NCI-H1694 treated with DMSO at 0.1 percent for 48 hours (cell line): ENCODE measurements at places on chromosomes 1 and 21.

DNA sequence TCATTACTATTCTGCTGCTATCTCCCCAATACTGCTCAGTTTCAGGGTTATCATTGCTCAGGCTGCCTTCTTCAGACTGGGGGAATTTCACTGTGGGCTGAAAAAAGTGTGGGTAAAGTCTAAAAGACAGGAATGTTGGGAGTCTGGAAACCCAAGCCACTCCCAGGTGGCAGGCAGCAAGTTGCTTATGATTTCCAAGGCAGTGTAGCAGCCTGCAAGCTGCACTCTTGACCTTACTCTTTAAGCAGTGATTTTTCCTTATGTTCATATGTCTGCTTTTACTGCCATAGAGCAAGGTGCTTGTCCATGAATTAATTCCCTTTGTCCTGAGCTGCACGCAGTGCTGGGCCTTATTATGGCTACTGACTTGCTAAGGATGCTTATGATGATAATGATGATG is 53.1 kb downstream of the PHC2 start:
- DNase-seq, result no peak

GRCh38 chr21:25689226-25689625 is 45.5 kb downstream of the ATP5PF start:
- no peak for DNase-seq

DNA sequence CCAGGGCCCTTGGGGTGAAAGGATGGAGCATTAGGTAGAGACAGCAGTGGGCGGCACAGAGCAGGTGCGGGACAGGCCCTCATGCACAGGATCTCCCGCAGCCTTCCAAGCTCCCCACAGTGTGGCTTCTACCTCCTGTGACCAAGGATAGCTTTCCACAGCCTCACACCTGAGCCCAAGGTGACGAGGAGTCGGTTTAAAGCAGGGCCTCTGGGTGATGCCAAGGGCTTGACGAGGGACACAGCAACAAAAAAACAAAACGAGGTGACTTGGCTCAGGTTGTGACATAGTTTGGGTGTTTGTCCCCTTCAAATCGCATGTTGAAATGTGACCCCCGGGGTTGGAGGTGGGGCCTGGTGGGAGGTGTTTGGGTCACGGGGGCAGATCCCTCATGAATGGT is 15.3 kb downstream of the RSPH1 start:
- DNase-seq, result no peak

- DNase-seq, result no peak
Measured at GRCh38 chr1:231818337-231818736, 191.7 kb downstream of the DISC1 start.

DNA sequence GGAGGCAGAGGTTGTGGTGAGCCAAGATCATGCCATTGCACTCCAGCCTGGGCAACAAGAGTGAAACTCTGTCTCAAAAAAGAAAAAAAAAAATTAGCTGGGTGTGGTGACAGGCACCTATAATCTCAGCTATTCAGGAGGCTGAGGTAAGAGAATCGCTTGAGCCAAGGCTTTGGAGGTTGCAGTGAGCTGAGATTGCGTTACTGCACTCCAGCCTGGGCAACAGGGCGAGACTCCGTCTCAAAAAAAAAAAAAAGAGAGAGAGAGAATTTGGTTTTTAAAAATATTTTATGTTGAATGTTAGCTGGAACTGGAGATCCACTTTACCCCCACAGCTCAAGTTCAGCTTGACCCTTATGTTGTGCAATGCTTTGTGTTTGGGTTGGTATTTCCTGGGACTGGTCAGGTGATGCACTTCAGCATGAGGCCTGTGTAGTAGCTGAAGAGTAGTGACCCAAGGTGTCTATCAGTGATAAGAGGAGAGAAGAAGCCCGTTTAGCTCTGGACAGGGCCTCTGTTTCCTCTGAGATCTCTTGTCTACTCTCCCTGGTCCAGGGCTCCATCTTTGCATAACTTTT is 36.8 kb upstream of the MACF1 start:
- no peak for DNase-seq

GRCh38 chr1:49337251-49337650 is 560.6 kb upstream of the BEND5 start:
- no peak for DNase-seq

DNA sequence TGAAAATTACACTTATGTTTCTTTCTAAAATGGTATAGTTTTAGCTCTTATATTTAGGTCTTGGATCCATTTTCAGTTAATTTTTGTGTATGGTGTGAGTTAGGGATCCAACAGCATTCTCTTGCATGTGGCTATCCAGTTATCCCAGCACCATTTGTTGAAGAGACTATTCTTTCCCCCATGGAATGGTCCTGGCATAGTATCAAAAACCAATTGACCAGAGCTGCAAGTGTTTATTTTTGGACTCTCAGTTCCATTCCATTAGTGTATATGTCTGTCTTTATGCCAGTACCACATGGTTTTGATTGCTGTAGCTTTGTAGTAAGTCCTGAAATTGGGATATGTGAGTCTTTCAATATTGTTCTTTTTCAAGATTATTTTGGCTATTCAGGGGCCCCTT is 14.3 kb downstream of the TTLL10 start:
- no peak for DNase-seq

DNA sequence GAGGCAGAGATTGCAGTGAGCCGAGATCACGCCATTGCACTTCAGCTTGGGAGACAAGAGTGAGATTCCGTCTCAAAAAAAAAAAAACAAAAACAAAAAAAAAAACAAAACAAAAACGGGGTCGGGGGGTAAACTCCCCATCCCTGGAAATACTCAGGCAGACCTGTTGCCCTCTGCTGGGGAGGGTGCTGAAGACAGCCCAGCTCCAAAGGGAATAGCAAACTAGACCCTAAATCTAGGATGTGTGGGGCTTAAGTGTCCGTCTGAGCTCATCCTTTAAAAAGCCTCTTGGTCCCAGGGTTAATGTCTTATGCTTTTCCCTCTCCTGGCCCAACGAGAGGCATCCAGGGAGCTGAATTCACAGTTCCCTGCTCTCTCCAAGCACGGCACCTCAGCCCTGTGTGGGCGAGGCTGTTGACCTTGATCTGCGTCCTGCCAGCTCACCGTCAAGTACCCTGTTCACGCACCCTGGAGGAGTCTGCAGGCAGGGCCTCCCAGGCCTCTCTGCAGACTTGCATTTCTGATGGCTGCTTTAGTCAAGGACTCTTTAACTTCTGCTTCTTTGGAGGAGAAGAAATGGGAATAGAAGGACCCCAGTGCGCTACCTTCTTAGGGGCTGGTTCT is 22.3 kb downstream of the KCND3 start:
- no peak for DNase-seq

GRCh38 chr1:177007437-177008161 is 156.9 kb downstream of the ASTN1 start:
- peak; percentile 81 for DNase-seq

- DNase-seq, result no peak
Measured at GRCh38 chr1:244237445-244237844, 186.4 kb downstream of the ZBTB18 start.

DNA sequence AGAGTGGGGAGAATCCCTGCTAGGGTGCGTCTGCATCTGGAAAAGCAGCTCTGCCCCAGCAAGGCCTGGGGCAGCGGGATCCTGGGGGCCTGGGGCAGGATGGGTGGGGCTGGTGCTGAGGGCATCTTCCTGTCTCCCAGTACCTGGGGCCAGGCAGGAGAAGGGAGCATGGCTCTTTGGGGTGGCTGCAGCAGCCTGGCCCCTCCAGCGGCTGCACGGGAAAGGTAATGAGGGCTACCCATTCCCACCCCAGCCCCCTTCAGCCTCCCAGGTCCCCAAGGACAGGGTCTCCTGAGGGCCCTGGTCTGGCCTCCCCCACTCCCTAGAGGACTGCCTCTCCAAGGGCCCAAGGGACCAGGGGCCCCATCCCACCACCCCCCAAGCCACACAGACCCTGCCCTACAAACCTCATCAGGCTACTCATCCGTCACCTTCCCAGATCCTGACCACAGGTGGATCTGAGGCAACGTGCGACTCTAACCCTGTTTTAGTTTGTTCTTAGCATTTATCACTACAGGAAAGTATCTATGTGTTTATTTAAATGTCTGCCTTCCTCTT is 910 bp upstream of the ANKRD65 start:
- DNase-seq, result no peak

- DNase-seq, result no peak
Measured at GRCh38 chr1:959731-960362, 537 bp upstream of the KLHL17 start.

- no peak for DNase-seq
Measured at GRCh38 chr1:154440036-154440804, 35.1 kb downstream of the IL6R start.

- DNase-seq, result no peak
Measured at GRCh38 chr21:44324854-44325107, 14.4 kb downstream of the CFAP410 start.

DNA sequence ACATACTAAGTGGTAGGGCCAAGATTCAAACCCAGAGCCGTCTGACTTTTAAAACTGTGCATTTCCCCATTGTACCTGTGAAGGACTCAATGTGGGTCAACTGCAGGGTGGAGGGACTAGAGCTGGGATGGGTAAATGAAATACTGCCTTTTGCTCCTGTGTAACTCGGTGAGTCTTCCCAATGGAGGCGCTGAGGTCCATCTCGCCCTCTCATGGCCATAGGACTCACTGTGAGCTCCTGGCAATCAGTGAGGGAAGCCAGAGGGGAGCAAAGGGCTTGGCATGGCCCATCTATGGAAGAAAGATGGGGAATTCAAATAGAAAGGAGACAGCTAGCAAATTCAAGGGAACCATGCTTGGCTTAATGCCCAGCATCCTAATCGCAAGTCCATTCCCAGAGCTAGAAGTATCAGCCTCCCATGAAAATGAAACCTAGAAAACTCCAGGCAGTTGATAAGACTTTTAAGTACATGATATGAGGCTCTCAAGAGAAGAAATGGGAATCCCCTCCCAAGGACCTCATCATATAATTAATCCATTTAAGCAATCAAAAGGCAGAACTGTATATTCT is 25.4 kb upstream of the CGN start:
- DNase-seq, result no peak

GRCh38 chr1:171455967-171456366 is 29.4 kb upstream of the PRRC2C start:
- DNase-seq, result no peak

DNA sequence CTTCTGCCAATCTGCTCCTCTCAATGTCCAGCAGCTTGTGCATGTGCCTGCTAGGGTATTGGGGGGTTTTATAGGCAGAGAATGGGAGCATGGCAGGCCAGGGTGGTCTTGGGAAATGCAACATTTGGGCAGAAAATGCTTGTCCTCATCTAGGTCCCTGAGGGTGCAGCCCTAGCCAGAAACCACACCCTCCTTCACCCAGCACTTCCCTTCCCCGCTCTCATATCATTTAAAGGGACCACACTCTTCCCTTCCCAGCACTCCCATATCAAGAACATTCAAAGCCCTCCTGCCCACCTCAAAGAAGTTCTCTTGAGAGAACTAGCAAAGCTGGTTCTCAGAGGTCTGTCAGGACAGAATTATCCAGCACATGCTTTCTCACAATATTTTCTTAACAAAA is 62.1 kb downstream of the HSD3B1 start:
- DNase-seq, result no peak

- no peak for DNase-seq
Measured at GRCh38 chr1:227855687-227856086, 40.2 kb downstream of the PRSS38 start.

- no peak for DNase-seq
Measured at GRCh38 chr1:239558559-239558958, 172.2 kb downstream of the CHRM3 start.

DNA sequence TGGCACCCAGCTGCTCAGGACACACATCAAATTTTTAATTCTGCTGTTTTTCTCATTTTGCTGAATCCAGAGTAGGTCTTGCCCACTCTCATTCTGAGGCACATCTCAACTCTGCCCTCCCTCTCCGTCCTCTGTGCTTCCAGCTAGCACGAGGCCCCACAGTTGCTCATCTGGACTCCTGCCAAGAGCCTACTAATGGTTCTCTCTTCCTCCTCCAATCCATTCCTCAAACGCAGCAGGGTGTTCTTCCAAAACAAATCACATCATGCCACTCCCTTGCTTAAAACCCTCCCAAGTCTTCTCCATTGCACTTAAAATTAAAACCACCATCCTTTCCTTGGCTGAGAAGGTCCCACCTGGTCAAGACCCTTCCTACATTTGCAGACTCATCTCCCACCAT is 49.8 kb upstream of the SCAF4 start:
- DNase-seq, result peak; percentile 29

- no peak for DNase-seq
Measured at GRCh38 chr1:41245659-41246058, 3.6 kb upstream of the SCMH1 start.

GRCh38 chr1:97505816-97506215 is 415.0 kb downstream of the DPYD start:
- DNase-seq, result no peak

- DNase-seq, result no peak
Measured at GRCh38 chr1:89087241-89087640, 22.2 kb upstream of the GBP1 start.

DNA sequence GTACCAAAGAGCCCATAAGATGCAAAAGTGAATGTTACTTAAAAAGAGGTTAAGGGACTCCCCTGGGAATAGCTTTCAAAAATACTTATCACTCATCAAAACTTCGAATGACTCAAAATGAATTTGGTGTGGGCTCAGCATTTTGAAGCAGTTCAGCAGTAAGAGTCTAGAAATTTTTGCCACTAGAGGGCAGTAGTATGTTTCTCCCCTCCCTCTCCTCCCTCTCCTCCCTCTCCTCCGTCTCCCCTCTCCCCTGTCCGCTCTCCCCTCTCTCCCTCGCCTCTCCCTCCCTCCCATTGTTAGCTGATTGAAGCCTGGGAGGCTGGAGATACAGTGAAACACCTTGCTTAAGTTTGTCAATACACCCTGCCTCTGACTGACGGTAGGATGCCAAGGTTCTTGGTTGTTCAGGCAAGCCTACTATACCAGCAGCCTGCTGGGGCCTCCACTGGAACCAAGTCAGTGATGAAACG is 70.8 kb upstream of the TENT5C start:
- DNase-seq, result peak; percentile 46

DNA sequence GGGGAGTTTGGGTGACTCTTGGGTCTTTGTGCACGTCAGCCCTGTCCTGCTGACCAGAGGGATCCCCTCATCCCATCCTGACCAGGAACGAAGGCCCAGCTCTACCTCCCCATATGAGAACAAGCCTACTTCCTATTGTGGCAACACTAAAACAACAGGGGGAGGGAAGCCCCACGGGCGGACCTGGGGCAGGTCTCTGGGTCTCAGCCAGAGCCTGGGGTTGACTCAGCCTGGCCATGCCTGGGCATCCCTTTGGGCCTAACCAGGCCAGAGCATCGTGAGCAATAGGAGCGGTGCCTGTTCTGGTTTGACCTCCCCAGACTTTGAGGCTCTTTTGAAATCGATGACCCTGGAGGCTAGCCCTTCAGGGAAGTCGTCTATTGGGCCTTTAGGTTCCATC is 16.8 kb downstream of the RPS6KA1 start:
- DNase-seq, result no peak
